ENCODE measurements at places on chromosomes 7 and 10.

- peak; percentile 6 for DNase-seq
These were observed 2.4 kb upstream of the EGR2 start for GRCh38 chr10:62818426-62819011.

GRCh38 chr7:39950473-39951225, 593 bp downstream of the CDK13 start:
- DNase-seq = peak; percentile 35

DNA sequence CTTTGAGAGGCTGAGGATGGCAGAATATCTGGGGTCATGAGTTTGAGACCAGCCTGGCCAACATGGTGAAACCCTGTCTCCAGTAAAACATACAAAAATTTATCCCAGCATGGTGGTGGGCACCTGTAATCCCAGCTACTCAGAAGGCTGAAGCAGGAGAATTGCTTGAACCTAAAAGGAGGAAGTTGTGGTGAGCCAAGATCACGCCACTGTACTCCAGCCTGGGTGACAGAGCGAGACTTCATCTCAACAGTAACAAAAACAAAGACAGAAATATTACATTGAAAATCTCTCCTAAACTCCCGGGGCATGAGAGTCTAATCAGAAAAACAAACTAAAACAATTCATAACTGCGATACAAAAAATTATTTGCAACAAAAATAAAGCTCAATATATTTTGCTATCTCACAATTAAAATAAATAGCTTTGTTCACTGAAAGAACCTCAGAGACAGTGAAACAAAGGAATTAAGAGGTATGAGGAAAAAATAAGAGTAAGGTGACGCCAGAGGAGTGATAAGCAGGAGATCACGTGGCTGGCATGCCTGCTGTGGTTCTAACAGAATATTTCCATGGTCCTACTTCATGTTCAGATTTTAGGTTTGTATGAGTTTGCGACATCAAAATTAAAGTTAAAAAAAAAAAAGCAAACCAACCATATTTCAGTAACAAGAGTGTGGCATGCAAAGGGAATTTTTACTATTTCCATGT, 527.7 kb upstream of the POM121L12 start:
- no peak for DNase-seq

- DNase-seq = no peak
These were observed 302.4 kb downstream of the GRID1 start for GRCh38 chr10:86064219-86064618.

- DNase-seq = no peak
These were observed 120.6 kb downstream of the SEM1 start for GRCh38 chr7:96589038-96589437.
